Right ventricle myocardium inferior (tissue), 1 donor: ENCODE measurements at places on chromosomes 1 and 21. TPM values are rescaled to one million over a fixed set of nuclear protein-coding genes. Genes with fewer than 3 reads are reported as not detected.
A peak's percentile ranks its signal among the peaks of the same experiment; 100 is the strongest.

- DNase-seq = no peak
These were observed 67.9 kb upstream of the GALNT2 start for GRCh38 chr1:229999004-229999670.

GRCh38 chr1:214927796-214928195 is 154.7 kb upstream of the KCNK2 start:
- no peak for DNase-seq

DNA sequence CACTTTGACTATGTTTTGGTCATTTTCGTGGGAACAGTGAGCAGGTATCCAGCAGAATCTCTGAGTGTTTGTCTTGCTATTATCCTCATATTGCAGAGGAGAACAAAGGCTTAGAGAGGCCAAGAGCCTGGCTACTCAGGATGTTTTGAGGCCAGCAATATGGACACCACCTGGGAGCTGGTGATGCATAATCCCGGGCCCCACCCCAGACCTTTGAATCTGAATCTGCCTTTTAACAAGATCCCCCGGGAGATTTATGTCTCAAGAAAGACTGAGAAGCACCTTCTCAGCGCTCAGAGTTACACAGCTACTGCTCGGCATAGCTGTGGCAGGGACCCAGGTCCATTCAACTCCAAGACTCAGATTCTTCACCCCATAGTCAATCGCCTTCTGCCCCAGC is 72.8 kb downstream of the PTPRU start:
- no peak for DNase-seq

Gene RSPH1
- not detected for total RNA-seq

Gene CELA2A
- not detected for total RNA-seq

Gene PIGR
- total RNA-seq = not detected

Gene PGBD5
- total RNA-seq = 15.5 TPM

GRCh38 chr1:82901118-82901517 is 1097.8 kb downstream of the TTLL7 start:
- no peak for DNase-seq

GRCh38 chr1:40161888-40162397 is 756 bp downstream of the RLF start:
- no peak for DNase-seq

Gene SHE
- 11.3 TPM for total RNA-seq

- peak; percentile 73 for DNase-seq
These were observed 2.0 kb downstream of the GPR88 start for GRCh38 chr1:100539836-100540536.

Gene PKP1
- total RNA-seq = 0.16 TPM

GRCh38 chr21:31554511-31555022 is 104.9 kb upstream of the SOD1 start:
- DNase-seq = no peak

DNA sequence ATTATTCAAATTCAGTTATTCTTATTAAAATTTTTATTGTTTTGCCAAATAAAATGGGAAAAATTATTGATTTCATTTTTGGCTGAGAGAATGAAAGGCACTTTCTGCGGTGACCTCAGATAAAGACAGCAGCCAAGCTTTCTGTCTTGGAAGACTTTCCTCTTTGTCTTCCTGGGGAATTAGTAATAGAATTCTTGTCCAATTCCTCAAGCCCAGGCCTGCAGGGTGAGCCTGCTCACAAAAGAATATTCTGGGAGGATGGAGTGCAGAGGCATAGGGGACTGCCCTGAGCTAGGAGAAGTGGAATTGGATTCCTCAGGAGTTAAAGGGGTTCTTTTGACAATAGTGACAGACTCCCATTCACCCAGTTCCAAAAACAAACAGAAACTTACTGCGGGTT is 614.5 kb upstream of the ADGRL2 start:
- DNase-seq = no peak

Gene MXRA8
- 21.8 TPM for total RNA-seq

GRCh38 chr1:70090141-70090540 is 115.2 kb downstream of the LRRC40 start:
- no peak for DNase-seq

GRCh38 chr1:86441581-86441980 is 17.6 kb downstream of the CLCA2 start:
- DNase-seq = no peak

DNA sequence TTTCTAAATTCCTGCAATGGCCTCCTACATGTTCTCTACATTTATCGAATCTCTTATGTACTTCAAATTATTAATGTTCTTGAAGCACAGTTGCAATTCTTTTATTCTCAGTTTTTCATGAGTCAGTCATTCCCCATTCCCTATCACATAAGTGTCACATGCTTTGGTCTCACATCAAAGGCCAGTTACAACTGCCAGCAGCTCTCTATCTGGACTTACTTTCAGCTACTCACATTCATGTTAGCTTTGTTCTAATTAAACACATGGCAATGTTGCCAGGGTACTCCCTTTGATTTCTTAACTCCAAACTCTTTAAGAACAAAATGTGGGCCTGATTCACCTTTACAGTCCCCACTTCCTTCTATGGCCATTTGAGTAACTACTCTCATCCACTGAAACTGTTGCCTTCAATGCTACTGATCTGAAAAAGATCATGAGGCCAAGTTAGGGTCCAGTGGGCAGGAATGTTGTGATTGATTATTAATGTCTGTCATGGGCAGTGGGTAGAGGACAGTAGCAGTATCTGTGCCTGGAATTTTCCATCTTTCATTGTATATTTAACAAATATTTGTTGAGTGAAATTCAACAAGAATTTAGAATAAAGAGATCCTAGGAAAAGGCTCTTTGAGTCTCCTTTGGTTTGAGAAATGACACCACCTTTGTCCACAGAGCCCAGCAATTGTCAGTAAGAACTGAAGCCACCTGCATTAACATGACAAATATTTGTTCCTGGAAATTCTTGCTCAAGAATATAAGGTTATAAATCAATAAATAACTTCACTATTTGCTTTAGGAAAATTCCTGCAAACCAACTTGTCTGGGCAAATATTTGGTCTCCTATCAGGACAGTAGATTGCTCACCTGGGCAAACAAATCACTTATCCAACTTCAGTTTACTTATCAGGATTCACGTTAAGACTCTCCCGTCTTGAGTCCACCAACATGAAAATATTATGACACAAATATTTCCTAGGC is 153.6 kb upstream of the SAMSN1 start:
- DNase-seq = no peak

- DNase-seq = no peak
These were observed 6.6 kb downstream of the SORT1 start for GRCh38 chr1:109391157-109391556.

DNA sequence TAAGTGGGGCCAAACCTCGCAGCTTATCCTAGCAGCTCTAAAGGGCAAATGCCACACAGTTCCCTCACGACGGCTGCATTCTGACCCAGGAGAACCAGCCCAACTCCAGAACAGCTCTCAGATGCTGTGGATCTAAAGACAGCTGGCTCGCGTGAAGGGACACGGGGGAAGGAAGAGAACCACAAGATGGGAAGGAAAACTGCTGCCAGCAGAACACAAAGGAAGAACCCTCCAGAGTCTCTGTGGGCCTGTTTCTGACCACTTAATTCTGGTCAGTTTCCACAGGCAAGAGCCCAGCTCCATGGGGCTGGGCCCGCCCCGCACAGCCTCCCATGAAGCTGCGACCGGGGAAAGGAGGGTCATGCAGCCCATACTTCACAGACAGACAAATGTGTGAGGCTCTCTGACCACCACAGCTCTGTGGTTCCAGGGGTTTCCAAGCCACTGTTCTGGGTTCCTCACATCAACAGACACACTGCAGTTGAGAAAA is 61.1 kb downstream of the SLC45A1 start:
- DNase-seq = peak; percentile 73

Gene LENEP
- not detected for total RNA-seq

DNA sequence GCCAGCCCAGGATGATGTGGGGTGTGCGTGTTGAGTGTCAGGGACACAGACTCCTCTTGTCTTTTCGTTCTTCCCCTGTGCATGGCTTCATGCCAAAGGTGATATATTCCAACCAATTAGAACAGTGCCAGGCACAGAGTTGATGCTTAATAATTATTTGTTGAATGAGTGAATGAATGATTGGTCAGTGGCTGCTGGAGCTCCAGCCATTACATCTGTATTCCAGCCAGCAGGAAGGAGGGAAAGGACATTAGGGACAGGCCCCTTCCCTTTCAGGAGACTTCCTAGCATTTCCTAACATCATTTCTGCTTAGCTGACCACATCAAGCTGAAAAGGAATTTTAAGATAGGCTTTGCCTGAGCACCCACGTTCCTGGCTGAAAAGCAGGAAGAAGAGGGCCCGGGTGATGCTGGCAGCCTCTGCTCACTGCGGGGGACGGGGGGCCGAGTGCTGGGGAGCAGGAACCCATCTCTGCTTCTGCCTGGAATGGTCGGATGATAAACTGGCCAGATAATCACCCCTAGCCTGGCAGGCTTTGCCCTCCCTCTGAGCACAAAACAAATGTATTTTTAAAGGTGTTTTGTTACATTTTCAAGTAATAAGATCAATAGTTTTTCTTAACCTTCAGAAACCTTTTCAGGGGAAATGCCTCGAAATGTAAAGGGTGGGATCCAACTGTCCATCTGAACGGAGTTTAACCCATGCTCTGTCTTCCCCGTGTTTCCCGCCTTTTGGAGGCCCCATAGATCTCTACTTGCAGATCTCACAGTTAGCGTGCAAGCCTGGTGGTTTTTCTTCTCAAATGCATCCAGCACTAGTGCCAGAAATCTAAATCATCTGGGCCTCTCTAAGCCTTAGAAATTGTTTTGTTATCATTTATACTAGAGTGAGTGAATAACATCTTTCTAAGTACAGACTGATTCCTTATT is 39.0 kb downstream of the SLC37A1 start:
- no peak for DNase-seq

GRCh38 chr1:186740324-186740723 is 60.1 kb upstream of the PTGS2 start:
- no peak for DNase-seq

GRCh38 chr1:65149351-65150107 is 1.5 kb downstream of the AK4 start:
- DNase-seq = no peak

DNA sequence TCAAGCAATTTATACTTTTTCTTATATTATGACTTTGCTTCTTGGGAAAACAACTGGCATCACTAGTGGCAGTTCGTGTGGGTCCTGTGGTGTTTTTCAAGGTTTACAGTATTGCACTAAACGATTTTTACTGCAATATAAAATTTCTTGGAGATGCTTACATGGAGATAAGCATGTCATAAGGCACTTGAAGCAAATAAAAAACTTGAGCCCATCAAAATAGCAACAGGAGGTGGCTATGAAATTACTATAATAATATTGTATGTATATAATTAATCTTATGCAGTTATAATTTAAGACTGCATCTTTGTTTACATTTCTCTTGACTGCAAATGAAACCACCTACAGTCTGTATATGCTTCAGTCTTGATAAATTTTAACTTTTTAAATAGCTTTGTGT is 29.3 kb upstream of the CHAF1B start:
- DNase-seq = no peak

GRCh38 chr1:13922466-13923110 is 222.6 kb downstream of the PRDM2 start:
- DNase-seq = no peak

DNA sequence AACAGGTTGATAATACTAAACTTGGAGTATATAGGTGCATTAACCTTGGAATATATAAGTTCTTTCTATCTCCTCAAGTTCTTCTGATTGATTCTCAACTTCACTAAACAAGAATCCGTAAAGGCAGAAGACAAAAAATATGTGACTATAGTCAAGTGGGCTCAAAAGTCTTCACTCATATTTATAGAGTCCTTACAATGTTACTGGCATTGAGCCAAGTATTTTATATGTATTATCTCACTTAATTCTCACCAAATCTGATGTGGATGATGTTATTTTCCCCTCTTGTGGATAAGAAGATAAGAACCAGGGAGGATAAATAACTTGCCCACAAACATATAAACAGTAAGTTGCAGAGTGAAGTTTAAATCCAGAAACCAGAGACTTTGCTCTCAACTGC is 486.9 kb downstream of the LRRIQ3 start:
- no peak for DNase-seq

- no peak for DNase-seq
These were observed 9.2 kb downstream of the VASH2 start for GRCh38 chr1:212959266-212960220.

DNA sequence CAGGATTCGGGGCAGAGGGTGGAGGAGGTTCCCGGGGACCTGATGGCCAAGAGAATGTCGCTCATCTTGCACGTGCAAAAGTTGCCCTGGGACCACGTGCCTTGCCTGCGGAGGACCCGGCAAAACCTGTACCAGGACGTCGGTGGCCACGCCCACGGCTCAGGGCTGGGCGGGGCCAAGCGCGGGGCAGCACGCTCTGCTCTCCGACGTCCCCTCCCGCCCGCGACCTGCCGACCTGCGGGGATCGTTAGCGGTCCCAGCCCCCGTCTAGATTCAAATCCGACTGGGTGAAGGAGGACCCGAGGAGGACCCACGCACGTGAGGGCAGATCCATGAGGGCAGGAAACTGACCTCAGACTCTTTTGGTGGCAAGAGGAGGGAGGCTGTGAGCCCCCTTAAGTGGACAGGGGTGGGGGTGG is at the start of gene C1orf167:
C1orf167 (plus strand) TSS at position 206 of the 419 bp plus-strand sequence. CDS start 2,208 bp downstream, outside the sequence.
- peak; percentile 56 for DNase-seq

GRCh38 chr1:245863566-245864184 is 643.4 kb downstream of the SMYD3 start:
- DNase-seq = no peak

GRCh38 chr1:99727575-99728185 is 38.8 kb downstream of the FRRS1 start:
- no peak for DNase-seq

GRCh38 chr1:22248746-22249145 is 105.8 kb upstream of the WNT4 start:
- DNase-seq = no peak

Gene OR6K3
- not detected for total RNA-seq
